ENCODE measurements at places on chromosomes 12 and 14.

DNA sequence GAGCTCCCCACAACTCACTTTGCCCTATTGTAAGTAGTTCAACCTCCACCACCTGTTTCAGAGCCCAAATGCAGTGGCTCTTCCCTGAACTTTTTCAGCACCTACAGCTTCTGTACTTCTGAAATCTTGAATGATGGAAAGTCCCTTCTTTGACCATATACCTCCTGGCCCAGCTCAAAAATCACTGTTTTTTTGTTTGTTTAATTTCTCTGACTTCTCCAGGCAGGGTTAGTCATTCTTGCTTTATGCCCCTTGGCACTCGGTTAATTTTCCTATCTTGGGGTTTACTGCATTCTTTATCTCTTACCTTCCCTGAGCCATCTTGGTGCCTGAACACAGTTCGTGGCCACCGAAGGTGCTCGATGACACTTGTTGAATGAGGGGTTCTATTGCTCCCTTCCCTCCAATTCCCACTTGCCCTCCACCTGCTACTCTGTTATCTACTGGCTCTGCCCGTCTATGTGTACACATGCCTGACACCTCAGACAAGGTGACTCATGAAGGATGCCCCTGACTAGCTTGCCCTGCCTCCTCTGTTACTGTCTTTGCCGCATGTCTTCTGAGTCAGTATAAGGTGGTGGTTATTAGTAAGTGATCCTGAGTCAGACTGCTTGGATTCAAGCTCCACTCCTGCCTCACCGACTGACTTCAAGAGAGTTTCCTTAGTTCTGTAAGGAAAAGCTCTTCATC lies 4.4 kb downstream of the AMHR2 start:
- DNase-seq, result peak; percentile 96

DNA sequence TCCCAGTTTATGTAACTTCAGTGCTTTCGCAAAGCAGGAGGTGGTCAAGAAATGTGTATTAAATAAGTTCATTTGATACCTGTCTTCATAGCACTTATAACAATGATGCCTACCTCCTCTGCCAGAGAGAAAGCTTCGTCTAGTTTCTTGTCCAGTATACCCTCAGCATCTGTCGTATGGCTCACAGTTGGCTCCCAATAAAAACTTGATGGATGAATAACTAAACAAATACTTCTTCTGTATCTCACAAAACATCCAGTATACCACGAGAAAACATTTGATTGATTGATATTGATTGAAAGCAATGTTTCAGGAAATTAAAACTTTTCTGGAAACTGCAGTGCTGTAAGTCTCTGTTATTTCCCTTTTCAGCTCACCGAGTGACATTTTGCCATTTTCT lies 26.9 kb upstream of the PTGDR start:
- DNase-seq, result peak; percentile 1

DNA sequence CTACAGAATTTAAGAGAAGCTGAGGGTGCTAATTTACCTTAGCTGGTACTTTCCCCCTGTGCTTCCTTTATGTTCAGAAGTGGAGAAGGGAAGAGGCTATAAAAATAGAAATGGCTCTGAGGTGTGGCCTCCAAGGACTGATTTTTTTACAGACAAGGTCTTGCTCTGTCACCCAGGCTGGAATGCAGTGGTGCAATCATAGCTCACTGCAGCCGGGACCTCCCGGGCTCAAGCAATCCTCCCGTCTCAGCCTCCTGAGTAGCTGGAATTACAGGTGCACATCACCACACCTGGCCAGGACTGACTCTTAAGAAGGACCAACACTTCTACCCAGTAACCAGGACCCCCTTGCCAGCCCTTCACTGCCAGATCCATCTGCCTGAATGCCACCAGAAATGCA lies 23.9 kb upstream of the NAP1L1 start:
- DNase-seq, result no peak

DNA sequence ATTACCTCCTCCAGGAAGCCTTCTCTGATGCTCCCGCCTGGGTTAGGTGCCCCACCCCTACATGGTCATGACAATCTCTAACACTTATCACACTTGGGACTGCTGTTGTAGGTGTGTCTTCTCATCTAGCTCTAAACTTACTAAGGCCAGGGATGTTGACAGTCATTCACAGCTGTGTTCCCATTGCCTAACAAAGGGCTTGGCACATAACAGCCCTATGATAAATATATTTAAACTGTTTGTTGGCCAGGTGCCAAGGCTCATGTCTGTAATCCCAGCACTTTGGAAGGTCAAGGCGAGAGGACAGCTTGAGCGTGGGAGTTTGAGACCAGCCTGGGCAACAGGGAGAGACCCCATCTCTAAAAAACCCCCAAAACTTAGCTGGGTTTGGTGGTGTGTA lies 98.8 kb upstream of the RGS6 start:
- DNase-seq, result no peak

GRCh38 chr14:67579040-67579439 lies 21.0 kb downstream of the PIGH start:
- no peak for DNase-seq

- peak; percentile 11 for DNase-seq
Observed at GRCh38 chr14:74019408-74020137, 424 bp downstream of the BBOF1 start.

DNA sequence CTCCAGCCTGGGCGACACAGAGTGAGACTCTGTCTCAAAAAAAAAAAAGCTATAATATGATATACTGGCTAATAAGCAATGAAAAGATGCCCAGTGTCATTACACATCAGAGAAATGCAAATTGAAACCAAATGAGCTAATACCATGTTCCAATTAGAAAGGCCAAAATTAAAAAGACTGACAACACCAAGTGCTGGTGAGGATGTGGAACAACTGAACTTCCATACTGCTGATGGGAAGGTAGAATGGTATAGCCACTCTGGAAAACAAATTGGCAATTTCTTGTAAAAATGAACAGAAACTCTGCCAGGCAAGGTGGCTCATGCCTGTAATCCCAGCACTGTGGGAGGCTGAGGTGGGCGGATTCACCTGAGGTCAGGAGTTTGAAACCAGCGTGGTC lies 8.5 kb upstream of the PHETA1 start:
- no peak for DNase-seq

DNA sequence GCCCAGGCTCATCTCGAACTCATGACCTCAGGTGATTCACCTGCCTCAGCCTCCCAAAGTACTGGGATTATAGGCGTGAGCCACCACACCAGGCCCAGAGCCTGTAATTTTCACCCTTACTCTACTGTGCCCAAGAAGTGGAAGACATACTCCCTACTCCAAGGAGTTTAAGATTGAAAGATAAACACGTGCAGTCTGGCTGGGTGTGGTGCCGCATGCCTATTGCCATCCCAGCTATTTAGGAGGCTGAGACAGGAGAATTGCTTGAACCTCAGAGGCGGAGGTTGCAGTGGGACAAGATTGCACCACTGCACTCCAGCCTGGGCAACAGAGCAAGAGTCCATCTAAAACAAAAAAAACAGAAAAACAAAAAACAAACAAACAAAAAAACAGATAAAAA lies 90.0 kb downstream of the NINJ2 start:
- DNase-seq, result no peak

DNA sequence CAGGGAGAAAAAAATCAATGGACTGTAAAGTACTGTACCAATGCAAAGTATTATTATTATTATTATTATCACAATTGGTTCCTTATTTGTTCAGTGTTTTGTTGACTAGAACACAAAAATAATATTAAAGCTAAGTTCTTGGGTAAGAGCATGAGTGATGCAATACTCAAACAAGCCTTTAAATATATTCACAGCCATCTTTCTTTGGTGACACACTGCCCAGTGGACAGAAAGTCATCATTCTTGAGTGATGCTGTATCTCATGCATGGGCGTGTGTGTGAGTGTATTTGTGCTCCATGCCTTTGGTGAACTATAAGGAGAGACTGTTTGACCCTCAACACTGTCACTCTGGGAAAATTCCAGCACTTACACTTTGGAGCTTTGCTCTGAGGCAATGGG lies 93.6 kb downstream of the KCNK10 start:
- no peak for DNase-seq

- no peak for DNase-seq
Observed at GRCh38 chr12:3313675-3314663, 177.0 kb upstream of the PRMT8 start.

GRCh38 chr12:112555621-112556233 lies 137.0 kb downstream of the PTPN11 start:
- DNase-seq, result no peak

DNA sequence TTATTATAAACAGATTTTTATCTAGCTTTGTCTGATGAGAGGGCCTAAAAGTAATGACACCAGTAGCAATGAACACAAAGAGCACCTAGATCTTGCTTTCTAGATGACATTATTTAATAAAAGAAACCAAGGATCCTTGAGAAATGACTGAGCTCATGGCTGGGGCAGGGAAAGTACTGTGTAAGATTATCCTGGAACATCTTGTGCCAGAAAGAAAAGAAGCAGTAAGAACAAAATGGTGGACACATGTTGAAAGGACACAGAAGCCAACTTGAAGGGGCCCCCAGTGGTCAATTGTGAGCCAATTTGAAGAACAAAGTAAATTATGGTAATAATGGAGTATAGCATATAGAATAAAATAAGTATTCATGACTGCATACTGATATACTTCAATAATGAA lies 10.0 kb downstream of the IFNG-AS1 start:
- DNase-seq, result no peak

DNA sequence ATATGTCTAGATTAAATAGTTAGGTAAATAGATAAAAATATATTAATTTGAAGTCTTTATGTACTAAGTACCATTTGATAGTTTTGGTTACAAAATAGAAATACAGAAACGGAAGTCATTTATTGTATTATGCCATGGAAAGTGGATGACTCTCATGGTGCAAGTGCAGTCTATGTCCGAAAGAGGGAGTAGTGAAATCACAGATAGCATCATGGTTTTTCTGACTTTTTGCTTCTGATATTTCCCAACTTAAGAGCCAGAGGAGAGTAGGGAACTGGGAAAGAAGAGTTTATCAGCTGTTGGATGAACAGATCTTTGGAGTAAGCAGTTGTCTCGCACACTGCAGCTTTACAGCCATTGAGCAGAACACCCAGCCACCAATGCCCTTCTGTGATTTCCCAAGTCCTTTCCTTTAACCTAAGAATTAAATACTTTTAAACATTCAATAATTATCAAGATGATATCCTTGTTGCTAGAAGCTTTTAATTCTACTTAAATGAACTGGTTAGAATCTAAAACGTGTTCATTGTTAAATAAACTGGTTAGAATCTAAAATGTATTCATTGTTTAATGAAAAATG lies 18.4 kb upstream of the SRGAP1 start:
- peak; percentile 55 for DNase-seq
